HCT116 (cell line): ENCODE measurements at places on chromosomes 7 and 10. TPM values are rescaled to one million over a fixed set of nuclear protein-coding genes. Genes with fewer than 3 reads are reported as not detected.

DNA sequence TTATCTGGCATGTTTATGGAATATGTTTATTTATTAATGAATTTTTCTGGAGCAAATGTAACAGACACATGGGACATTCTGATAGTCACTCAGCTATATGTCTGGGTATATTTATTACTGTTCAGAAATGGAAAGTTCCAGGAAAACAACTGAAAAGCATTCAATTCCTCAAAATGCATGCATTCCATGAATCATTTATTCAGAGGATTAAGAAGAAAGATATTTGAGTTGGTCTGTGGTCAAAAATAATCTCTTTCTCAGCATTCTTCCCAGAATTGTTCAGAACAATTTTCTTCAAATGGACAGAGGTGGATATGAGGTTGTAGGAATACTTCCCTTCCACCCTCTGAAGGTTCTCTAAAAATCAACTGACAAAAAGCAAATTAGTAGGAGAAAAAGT lies 97.6 kb upstream of the ITGB1 start:
- no peak overlapping the region for H3K27ac ChIP-seq
- no peaks in the 10 kb centered on the region for H3K4me1 ChIP-seq
- no peak overlapping the region for H3K4me3 ChIP-seq
- no peaks in the 10 kb centered on the region for H3K36me3 ChIP-seq

GRCh38 chr7:152081088-152081487 lies 55.6 kb downstream of the GALNT11 start:
- no peaks in the 10 kb centered on the region for H3K36me3 ChIP-seq
- no peaks in the 10 kb centered on the region for H3K4me1 ChIP-seq
- no peak overlapping the region for H3K27ac ChIP-seq
- H3K4me3 ChIP-seq, result no peak overlapping the region
- no peaks in the 10 kb centered on the region for H3K27me3 ChIP-seq
- no peak for DNase-seq

GRID2IP gene
- 3.2 TPM for total RNA-seq

GRCh38 chr10:7545261-7545660 lies 121.5 kb downstream of the ITIH5 start:
- H3K4me3 ChIP-seq, result no peak overlapping the region
- no peaks in the 10 kb centered on the region for H3K4me1 ChIP-seq
- no peaks in the 10 kb centered on the region for H3K36me3 ChIP-seq
- no peak overlapping the region for H3K27ac ChIP-seq
- no peak for DNase-seq
- 0 out of 2 replicates have a peak, but pooled peaks cover 16% of the 10 kb centered on the region for H3K27me3 ChIP-seq

ERVW-1 gene
- total RNA-seq, result not detected

DNA sequence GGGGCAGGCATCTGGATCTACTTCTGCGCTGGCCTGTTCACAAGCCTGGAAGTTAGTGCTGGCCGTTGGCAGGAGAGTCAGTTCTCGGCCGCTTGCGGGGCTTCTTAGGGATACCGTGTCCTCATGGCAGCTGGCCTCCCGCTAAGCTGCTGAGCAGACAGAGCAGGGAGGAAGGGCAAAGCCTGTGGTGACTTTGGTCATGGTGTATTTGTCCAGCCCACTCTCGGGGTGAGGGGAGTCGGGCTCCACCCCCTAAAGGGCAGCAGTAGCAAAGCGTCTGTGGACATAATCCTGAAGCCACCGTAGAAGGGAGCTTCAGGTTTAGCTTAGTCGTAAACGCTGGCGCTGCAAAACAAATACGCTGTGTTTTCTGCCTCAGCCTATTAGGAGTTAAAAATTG lies 12.2 kb downstream of the UBE3C start:
- no peak overlapping the region for H3K4me3 ChIP-seq
- no peak for DNase-seq
- no peaks in the 10 kb centered on the region for H3K4me1 ChIP-seq
- peaks cover 10% of the 10 kb centered on the region; the same call in 1 of the 2 replicates for H3K36me3 ChIP-seq
- H3K27ac ChIP-seq, result no peak overlapping the region

DNA sequence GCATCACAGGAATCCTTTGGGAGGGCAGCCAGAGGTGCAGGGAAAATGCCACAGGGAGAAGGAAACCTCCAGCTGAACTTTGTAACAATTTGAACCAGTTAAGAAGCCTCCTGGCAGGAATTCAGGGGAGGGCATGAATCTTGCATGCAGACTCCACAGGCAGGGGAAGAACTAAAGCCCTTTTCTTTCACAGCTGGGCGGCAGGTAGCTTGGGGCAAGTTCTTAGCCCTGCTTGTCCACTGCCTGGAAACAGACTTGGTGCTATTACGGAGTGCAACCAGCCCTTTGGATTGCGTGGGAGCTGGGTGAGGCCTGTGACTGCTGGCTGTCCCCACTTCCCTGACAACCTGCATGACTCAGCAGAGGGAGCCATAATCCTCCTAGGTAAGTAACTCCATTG lies 51.7 kb upstream of the ADAM12 start:
- H3K36me3 ChIP-seq, result no peaks in the 10 kb centered on the region
- H3K27ac ChIP-seq, result no peak overlapping the region
- no peak for DNase-seq
- peaks cover 12% of the 10 kb centered on the region; the same call in 1 of the 2 replicates for H3K27me3 ChIP-seq
- H3K4me1 ChIP-seq, result peaks cover 8% of the 10 kb centered on the region; the same call in 1 of the 2 replicates

DNA sequence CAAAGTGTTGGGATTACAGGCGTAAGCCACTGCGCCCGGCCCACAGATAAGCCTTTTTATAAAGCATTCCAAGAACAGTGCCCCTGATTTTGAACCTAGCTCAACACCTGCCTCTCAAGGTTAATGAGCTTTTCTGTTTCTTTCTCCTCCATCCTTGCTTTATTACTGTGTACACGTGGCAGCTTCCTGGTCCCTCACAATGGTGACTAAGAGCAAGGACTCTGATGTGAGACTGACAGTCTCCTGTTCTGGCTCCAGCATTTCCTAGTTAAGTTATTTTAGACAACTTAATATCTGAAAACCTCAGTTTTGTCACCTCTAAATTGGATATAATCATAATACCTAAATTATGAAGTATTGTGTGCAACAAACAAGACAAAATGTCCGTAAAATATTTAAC lies 9.9 kb downstream of the HABP2 start:
- no peak overlapping the region for H3K4me3 ChIP-seq
- H3K36me3 ChIP-seq, result no peaks in the 10 kb centered on the region
- peaks cover 5% of the 10 kb centered on the region; the same call in 1 of the 2 replicates for H3K4me1 ChIP-seq
- 0 out of 2 replicates have a peak, but pooled peaks cover 4% of the 10 kb centered on the region for H3K27me3 ChIP-seq
- H3K27ac ChIP-seq, result no peak overlapping the region

CDK14 gene
- total RNA-seq, result 10.2 TPM

- H3K36me3 ChIP-seq, result 0 out of 2 replicates have a peak, but pooled peaks cover 4% of the 10 kb centered on the region
- H3K27me3 ChIP-seq, result no peaks in the 10 kb centered on the region
- no peak for DNase-seq
Measured at GRCh38 chr7:107946451-107946850, 55.5 kb downstream of the DLD start.

TMEM176A gene
- total RNA-seq, result not detected

GRCh38 chr10:106935978-106936451 lies 228.5 kb downstream of the SORCS1 start:
- DNase-seq, result no peak
- no peak overlapping the region for H3K4me3 ChIP-seq
- H3K36me3 ChIP-seq, result no peaks in the 10 kb centered on the region
- no peak overlapping the region for H3K27ac ChIP-seq

GRCh38 chr10:74896788-74897527 lies 70.6 kb downstream of the KAT6B start:
- no peaks in the 10 kb centered on the region for H3K27me3 ChIP-seq
- H3K27ac ChIP-seq, result no peak overlapping the region
- no peak for DNase-seq
- H3K36me3 ChIP-seq, result no peaks in the 10 kb centered on the region
- no peak overlapping the region for H3K4me3 ChIP-seq
- H3K4me1 ChIP-seq, result peaks cover 6% of the 10 kb centered on the region; the same call in 1 of the 2 replicates

LRMDA gene
- total RNA-seq, result 4.8 TPM

DNA sequence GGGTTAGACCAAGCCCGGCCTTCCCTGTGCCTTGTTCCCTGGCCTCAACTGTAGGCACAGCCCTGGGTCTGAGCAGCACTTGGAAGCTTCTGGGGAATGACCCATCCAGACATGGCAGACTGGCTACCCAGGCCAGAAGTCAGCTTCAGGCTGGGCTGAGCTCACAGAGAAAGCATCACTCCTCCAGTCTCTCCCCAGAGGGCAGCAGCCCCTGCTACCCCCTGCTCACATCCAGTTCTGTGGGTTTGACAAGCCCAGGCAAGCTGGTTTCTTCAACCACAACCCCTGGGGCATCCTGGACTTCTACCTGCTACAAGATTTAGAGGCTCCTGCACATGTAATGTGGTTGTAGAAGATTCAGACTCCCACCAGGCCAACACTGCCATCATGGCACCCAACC lies 9.0 kb downstream of the C10orf71 start:
- H3K27ac ChIP-seq, result no peak overlapping the region
- H3K4me1 ChIP-seq, result no peaks in the 10 kb centered on the region
- peaks cover 43% of the 10 kb centered on the region for H3K27me3 ChIP-seq

CRHR2 gene
- total RNA-seq, result not detected

HPSE2 gene
- total RNA-seq, result 0.05 TPM

- H3K4me1 ChIP-seq, result no peaks in the 10 kb centered on the region
- no peak for DNase-seq
- no peak overlapping the region for H3K4me3 ChIP-seq
Measured at GRCh38 chr7:118041251-118041878, 142.6 kb upstream of the LSM8 start.

DNA sequence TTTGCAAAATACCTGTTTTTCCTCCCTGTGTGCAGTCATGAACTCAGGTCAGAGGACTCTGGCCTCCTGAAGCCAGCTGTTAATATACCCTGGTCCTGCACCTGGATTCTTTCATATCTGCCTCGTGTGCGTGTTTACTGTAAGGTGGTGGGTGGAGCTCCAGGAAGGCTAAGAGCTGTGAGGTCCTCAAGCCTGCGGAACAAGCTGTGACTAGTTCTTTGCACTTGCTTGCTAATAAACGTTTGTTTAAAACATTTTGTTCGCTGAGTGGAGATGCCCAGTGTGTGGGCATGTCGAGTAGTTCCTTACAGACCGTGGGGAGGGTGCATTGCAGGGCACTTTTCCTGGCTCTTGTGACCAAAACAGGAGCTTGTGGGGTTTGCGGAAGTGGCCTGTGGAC lies 139.0 kb downstream of the DOCK1 start:
- no peak for DNase-seq
- no peaks in the 10 kb centered on the region for H3K27me3 ChIP-seq
- H3K36me3 ChIP-seq, result peaks cover 6% of the 10 kb centered on the region
- H3K4me1 ChIP-seq, result no peaks in the 10 kb centered on the region
- no peak overlapping the region for H3K4me3 ChIP-seq

DNA sequence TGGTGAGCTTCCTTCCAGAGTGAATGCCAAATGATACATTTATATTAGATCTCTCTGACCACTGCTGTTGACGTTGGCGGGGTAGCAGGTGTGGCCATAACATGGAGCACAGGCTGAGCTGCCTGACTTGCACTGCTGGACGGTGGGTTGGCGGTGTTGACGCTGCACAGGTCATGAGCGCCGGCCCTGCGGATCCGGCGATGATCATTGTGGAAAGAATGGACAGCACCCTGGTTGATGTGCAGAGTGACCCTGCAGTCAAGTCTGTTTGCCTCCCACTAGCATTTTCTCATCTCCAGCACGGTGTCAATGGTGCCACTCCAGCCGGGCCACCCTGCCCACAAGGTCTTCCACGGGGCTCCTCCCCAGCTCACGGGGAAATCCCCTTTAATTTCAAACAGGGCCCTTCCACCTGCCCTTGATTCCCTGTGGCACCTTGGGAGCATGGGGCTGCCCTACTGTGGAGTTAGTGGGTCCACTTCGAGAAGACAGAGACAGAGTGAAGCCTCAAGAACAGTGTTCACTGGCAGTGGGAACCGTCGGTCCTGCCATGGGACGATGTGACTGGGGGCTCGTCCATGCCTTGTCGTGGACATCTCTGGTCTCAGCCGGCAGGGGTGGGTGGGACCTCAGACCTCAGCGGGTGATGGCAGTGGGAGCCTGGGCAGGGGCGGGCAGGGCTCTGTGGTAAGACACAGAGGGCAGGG lies 613.5 kb downstream of the PTPRN2 start:
- DNase-seq, result no peak
- H3K36me3 ChIP-seq, result no peaks in the 10 kb centered on the region
- no peaks in the 10 kb centered on the region for H3K4me1 ChIP-seq

PPP1R17 gene
- total RNA-seq, result not detected

ACSL5 gene
- total RNA-seq, result 195 TPM

POU6F2 gene
- total RNA-seq, result 0.27 TPM

- H3K27me3 ChIP-seq, result no peaks in the 10 kb centered on the region
- no peak for DNase-seq
- H3K4me3 ChIP-seq, result no peak overlapping the region
- H3K27ac ChIP-seq, result no peak overlapping the region
Measured at GRCh38 chr7:26143298-26144048, 8.5 kb upstream of the NFE2L3 start.

DNA sequence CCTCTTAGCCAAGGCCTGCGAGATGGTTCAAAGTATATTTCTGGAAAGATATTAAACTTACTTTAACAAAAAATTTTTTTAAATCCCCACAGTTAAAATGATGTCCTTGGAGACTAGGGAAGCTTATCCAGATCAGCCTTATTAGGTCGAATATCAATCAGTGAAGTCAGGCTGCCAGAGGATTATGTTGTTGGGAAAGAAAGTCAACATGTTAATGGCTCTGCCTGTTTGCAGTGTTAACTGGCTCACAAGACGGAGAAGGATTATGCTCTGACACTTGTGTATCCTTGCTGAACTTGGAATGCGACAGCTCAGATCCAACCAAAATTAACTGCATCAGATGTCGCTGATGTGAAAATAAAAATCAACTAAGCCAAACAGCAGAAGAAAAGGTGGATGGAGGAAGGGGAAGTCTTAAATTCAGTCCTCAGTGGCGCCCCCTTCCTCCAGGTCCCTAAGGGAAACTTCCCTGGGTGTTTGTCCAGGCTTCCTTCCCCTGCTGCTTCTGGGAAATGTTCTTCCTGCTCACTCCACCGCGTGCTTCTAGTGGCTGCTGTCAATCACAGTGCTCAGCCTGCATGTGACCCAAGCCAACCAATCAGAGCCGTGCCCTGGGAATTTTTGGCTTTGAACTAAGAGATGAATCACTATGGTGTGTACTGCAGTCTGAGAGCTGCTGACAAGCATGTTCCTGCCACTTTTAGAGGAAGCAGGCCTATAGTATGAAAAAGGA lies 690.4 kb upstream of the NRP1 start:
- peak; percentile 29 for DNase-seq
